ENCODE measurements at places on chromosomes 3 and 15. TPM values are rescaled to one million over a fixed set of nuclear protein-coding genes. Genes with fewer than 3 reads are reported as not detected.
A peak's percentile ranks its signal among the peaks of the same experiment; 100 is the strongest.

DNA sequence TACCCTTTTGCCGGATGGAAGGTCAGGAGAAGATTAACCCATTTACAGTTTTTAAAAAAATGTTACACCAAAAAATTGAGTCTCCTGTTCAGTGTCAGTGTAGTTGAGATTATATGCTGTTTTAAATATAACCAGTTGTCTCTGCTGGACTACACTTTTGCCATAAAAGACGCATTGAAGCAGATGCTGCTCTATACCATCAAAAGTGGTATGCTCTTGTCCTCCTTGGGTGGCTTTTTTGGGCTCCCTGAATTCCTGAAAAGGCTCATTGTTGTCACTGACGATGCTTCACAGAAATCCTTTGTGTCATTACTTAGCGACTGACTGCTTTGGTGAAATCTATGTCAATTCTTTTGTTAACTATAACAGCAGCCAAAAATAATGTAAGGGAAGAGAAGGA is 133.9 kb upstream of the SKOR1 start:
- no peak for DNase-seq

DNA sequence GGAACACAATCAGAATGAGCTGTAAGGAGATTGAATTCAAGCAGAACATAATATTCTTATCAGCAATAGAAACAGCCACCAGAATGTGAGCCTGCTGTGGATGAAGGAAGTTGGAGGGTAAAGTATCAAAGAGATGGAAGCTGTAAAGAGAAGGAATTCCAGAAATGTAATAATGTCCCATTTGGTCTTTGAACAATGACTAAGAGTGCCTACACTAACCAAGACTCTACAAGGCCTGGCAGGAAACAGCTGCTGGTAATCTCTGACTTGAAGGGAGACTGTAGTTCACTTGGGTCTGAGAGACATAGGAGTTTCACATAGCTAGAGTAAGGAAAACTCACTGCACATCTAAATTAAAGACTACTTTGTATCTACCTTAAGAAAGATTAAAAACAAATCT is 1176.0 kb upstream of the ALCAM start:
- DNase-seq, result no peak

- DNase-seq, result peak; percentile 24
Measured at GRCh38 chr15:81947548-81947947, 98.3 kb downstream of the MEX3B start.

GRCh38 chr3:54014067-54014466 is 108.3 kb upstream of the CACNA2D3 start:
- DNase-seq, result no peak

The ATP8B4 gene
- 0.23 TPM for total RNA-seq
